ENCODE measurements at places on chromosomes 7 and 10.

GRCh38 chr10:1829712-1830111 is 92.4 kb upstream of the ADARB2 start:
- DNase-seq = no peak

GRCh38 chr7:142789441-142789840 is 18.7 kb downstream of the PRSS2 start:
- no peak for DNase-seq

GRCh38 chr10:90167174-90168064 is 466.0 kb downstream of the KIF20B start:
- DNase-seq = no peak

DNA sequence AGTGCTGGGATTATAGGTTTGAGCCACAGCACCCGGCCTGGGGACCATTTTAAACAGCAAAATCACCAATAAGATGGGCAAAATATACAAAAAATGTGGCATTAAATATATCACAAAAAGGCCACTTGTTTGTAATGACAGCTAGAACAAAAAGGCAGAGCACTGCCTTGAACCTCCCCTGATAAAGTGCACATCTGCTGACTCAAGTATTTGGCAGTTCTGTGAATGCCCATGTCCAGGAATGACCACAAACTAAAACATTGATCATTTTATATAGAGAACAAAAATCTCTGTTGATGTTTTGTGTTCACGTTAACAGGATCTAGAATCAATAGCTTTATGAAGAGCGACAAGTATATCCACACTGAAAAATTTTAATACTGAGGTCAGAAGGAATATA is 21.5 kb downstream of the HERC4 start:
- no peak for DNase-seq

GRCh38 chr7:30795161-30795948 is 24.1 kb downstream of the MINDY4 start:
- DNase-seq = no peak

DNA sequence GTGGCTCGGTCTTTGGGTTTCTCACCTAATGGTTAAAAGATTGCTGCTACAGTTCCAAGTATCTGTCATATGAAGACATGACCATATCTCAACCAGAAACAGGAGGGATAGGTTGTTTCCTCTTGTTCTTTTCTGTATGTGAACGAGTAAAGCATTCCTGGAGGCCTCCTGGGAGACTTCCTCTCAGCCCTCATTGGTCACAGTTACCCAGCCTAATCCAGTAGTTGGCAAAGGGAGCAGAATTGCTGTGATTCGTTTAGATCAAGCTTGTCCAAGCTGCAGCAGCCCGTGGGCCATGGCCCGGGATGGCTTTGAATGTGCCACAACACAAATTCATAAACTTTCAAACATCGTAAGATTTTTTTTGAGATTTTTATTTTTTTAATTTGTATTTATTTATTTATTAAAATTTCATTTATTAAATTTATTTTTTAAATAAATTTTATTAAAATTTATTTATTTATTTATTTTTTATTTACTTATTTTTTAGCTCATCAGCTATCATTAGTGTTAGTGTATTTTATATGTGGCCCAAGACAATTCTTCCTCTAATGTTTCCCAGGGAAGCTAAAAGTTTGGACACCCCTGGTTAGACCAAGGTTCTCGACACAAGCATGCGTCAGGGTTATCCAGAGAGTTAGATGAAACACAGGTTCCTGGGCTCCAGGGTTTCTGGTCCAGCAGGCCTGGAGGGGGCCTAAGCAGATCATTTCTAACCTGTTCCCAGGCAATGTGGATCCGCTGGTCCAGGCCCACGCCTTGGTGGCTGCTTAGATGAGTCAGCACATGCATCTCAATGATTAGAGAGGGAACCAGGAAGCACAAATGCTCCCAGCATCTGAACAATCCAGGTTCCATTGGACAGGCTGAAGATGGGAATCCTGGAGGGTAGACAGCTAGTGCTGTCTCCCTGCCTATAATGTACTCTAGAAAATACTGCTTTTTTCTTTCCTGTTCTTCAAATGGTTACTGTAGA is 25.6 kb downstream of the CDC123 start:
- DNase-seq = no peak

GRCh38 chr7:114181280-114181679 is 233.3 kb upstream of the FOXP2 start:
- no peak for DNase-seq

GRCh38 chr7:90797596-90797995 is 201.5 kb downstream of the CDK14 start:
- DNase-seq = no peak

DNA sequence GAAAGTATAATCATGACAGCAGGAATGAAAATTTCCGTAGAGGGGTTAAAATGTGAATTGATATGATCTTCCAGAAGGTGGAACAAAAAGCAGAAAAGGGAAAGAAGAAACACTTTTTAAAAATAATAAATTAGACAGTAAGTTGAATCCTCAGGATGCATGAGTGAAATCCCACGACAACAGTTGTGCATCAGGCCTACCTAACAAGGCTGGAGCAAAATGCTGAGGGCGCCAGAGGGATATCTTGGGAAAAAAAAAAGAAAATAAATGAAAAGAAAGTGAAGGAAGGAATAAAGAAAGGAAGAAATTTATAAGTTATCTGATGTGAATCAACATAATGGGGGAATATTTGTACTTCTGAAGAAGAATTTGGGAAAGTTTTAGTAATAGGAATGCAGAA is 13.0 kb upstream of the HUS1 start:
- no peak for DNase-seq

DNA sequence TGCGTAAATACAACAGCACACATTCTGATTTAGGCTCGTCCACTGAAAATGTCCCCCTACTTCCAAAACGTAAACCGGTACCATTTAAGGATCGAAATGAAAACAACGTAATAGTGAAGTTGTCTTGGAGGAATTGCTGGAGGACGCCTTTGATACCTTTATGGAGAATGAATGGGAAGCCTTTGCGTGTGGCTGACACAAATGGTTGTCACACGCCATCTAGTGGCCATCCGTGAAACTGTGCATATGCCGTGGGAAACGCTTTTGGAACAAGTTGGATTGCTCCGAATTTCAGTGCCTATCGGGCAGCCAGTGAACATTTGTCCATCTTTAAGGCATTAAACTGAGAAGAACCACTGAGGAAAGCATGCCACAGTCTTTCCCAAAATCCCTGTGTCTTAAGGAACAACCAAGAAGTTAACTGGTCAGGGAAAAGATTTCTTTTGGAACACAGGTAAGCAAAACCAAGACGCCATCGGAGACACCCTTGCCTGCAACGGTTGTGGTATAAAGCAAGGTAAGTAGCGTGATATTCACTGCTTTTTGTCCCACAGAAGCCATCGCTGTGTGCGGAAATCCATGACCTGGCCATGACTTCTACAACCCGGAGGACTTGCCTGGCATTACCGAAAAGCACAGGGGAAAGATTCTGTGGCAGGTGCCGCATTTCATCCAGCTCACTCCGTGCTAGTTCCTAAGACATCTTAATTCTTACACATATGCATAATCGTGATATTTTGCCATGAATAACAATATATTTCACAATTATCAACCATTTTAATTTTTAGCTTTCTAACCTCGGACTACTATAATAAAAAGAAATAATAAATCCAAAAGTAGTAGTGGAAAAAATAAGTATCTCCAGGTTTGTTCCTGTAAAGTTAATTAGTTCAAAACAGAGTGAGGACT is 100.6 kb downstream of the FAM204A start:
- no peak for DNase-seq

DNA sequence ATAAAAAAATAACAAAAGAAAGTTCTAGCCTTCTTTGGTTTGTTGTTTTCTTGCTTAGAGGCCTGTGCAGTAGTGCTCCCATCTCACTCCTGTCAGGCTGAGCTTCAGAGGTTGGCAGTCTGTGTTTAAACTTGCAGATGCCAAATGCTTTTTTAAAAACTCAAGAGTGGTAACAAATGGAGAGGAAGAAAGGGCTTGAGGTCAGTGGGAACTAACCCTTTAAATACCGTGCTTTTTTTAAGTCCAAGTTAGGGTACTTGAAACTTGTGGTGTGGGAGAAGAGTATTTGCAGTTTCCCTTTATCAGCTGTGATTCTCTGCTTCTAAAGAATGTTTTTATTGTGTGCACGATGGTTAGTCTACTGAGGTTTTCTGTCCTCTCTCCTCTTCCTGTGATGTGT is 29.4 kb downstream of the ZRANB1 start:
- DNase-seq = no peak

DNA sequence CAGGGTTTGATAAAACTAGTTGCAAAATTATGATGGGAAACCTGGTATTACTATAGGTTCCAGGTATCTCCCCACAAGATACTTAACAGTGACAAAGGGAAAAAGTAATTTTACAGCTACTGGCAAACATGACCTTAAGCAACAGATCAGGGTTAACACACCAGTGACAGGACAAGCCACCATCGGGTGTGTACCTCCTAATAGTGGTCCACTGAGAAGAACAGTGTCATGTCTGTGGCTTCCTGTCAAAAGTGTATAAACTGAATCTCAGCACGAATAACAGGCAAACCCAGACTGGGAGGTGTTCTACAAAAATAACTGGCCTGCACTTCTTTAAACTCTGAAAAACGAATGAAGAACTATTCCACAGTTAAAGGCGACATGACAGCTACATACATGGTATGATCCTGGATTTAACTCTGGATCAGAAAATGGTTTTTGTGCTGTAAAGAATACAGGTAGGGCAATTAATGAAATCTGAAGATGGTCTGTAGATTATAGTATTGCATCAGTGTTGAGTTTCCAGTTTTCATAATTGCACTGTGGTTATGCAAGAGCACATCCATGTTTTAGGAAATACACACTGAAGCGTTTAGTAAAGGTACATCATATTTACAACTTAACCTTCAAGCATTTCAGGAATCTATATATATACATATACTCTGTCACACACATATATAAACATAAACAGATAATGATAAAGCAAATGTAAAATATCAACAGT is 32.0 kb upstream of the ARMS2 start:
- no peak for DNase-seq

GRCh38 chr10:119377958-119378736 is 164.4 kb downstream of the RGS10 start:
- no peak for DNase-seq

DNA sequence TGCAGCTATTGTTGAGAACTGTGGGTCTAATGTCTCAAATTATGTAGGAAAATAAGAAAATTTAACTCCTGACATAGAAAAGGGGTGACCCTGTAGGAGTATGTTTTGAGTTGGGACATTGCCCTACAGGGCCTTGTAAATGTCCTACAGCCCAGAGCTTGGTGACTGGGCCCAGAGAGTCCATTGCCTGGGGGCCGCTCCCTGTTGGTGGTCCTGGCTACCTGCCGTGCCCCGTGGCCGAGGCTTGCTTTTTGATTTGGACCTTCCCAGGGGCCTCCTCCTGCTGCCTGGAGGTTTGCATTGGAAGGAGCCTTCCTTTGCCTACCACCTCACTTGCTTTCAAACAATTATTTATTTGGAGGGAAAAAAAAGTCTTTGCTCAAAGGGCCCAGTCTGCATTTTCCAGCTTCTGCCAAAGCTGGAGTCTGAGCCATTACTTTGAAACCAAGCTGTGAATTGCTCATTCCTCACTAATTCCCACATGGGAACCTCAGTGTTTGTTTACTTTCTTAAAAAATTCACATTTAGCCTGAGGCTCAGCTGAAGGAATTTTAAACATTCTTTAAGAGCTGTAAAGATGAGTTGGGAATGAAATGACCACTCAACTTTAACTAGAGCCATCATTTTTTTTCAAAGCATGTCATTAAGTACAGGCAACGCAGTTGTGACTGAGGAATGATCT is 355.0 kb downstream of the GLRX3 start:
- no peak for DNase-seq

GRCh38 chr10:62112300-62112699 is 156.3 kb downstream of the RTKN2 start:
- no peak for DNase-seq

- no peak for DNase-seq
Observed at GRCh38 chr7:155402941-155403340, 55.0 kb upstream of the EN2 start.

DNA sequence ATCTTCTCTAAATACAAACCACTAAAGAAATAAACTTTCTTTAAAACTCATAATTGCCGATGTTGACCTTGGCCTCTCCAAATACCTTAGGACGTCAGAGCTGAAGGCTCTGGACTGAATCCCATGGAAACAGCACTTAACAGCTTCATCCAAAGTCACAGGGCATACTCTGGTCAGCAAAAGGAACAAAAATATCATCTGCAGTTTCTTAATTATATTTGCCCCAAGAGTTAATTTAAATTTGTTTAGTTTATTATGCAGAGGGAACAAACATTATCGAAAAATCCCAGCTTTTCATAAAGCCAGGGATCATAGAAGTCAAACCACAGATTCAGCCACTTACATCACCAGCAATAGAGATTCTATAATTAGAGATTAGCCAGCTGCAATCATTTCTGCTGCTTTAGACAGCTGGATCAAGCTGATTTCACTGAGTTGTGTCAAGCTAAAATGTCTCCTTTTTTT is 20.5 kb upstream of the FAM13C start:
- no peak for DNase-seq

- no peak for DNase-seq
Observed at GRCh38 chr10:87657371-87657770, 2.3 kb upstream of the PAPSS2 start.

DNA sequence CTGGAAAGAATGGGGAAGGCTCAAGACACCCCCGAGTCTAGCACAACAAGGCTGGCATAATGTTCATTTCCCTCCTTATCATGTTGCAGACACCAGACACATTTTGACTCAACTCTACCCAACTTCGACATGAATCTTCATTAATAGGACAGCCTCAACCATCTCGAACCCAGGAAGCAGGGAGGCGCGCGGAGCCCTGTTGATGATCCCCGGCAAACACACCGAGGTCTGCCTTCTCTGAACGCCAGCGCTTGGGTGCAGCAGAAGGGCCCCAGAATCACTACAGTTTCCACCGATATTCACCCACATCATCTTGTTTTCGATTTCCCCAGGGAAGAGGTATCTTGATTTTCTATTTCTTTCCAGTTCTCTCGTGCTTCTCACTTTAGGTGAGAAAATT is 563.6 kb downstream of the TCERG1L start:
- DNase-seq = no peak

DNA sequence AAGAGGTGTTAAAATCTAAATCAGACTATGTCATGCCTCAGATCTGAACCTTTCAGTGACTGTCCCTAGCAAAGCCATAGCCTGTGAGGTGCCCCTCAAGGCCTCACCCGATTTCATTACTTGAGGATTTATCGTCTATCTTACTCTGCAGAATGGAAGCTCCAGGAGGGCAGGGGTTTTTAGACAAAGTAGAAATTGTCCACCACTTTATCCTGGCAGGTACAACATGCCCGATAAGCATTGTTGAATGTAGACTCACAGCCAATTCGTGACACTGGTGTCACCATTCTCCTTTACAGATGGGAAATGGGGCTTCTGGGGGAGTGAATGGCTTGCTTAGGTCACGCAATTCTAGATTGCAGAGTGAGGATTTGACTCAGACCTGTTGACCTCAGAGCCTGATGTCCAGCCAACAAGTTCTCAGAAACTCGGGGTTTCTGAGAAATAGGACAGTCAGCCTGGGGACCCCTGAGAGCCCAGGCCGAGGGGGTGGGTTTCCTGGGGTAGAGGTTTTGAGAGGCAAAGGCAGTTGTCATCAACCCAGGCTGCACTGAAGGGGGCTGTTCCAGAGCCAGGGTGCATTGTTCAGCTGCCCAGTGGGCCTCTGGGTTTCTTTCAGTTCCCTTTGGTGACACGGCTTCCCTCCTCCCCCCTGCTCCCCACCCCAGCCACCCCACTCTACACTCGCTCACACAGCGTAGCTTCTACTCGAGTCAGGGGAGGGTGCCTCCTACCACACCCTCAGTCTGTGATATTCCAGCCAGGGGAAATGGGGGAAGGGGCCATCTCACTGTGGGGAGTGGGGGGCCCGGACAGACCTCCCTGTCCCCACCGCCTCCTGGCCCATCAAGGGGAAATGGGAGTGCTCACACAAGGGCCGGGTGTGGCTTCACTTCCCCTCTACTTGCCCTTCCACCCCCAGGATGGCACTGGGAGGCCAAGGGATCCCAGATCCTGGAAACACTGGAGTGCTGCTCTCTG is 3.1 kb upstream of the IRF5 start:
- no peak for DNase-seq
